ENCODE measurements at places on chromosomes 3 and 15.

DNA sequence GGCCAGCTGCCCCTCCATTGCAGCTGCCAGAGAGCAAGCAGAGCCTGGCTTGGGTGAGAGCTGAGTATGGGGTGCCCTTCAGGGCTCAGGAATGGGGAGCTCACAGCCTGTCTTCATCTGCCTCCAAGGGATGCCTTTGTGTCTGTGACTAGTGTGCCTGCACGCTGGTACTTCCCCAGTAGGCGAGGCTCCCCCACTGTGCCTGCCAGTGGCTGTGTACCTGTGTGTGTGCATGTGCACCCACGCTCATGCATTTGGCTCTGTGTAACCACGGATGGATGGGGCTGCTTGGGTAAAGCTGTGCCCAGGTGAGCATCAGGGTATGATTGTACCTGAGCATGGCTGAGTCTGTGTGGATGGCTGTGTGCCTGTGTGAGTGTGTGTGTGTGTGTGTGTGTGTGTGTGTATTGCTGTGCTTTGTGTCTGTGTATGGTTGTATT is 2.3 kb upstream of the GRM2 start:
- DNase-seq = no peak

DNA sequence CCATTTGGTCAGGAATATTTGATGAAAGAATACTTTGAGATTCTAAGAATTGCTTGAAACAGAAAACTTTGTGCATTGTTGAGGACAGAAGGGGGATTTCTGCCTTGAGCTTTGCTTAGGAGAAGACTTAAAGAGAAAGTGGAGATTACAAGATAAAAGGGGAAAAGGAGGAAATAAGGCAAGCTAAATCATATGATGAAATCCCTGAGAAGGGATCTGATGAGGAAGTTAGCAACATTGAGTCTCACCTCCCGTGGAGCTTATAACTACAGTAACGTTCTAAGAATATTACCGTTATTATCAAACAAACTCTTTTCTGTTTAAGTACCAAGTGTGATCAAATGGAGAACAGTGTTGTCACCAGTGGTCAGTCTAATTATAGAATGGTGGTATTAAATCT is 414.7 kb upstream of the NAALADL2 start:
- no peak for DNase-seq

DNA sequence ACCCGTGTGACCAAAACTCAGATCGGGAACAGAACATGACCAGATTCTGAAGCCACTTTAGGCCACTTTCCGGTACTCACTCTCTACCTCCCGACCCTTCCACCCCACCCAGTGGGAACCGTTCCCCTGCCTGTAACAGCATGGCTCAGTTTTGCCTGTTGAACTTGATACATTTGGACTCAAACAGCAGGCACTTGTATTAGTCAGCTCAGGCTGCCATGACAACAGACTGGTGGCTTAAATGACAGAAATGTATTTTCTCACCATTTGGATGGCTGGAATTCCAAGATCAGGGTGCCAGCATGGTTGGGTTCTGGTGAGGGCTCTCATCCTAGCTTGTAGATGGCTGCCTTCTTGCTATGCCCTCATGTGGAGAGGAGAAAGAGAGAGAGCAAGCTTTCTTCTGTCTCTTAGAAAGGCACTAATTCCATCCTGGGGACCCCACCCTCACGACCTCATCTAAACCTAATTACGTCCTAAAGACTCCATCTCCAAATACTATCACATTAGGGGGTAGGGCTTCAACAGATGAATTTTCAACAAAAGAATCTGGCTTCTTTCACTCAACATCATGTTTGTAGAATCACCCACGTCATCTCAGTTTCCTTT is 9.3 kb upstream of the SSUH2 start:
- no peak for DNase-seq

- no peak for DNase-seq
These were observed 162.5 kb upstream of the BHLHE40 start for GRCh38 chr3:4816718-4817117.

GRCh38 chr15:96268442-96269204 is 61.9 kb upstream of the NR2F2 start:
- DNase-seq = no peak
